Peyer's patch (tissue), 4 donors: ENCODE measurements at places on chromosomes 5 and 9.
A peak's percentile ranks its signal among the peaks of the same experiment; 100 is the strongest.

DNA sequence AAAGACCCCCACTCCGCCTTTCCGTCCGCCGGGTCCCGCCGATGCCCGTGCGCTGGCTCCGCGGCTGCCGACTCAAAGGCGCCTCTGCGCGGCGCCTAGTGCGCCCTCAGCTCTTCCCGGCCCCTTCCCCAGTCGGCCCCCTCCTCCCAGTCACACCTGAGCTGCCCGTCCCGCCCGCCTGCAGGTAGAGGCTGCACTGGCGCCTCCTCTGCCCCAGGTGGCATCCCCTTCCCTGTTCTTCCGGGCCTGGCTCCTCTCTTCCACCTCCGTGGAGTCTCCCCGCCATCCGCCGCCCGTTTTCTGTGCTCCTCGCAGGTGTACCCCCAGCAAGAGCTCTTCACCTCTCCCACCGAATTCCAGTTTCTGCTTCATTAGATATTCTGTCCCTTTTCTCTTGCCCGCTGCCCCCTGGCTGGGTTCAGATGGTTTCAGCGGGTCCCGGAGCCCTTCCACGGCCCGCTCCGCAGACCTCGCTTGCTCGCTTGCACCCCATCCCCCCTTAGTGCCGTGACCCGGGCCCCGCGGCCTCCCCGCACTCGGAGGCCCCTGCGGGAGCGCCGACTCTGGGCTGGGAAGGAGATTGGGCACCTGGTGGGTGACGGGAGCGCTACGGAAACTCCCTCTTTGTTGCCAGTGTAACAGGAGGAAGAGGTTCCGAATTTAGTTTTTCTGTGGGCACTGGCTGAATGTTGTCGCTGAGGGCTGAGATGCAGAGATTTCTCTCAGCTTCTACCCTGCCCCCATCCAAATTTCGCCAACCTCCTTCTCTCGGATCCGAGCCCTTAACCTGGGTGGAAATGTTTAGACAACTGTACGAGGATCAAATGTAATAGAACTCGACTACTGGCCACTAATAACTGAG is 809 bp downstream of the SLC44A1 start:
- peak; percentile 87 for DNase-seq
- H3K36me3 ChIP-seq = no peaks in the 10 kb centered on the region
- peaks cover 21% of the 10 kb centered on the region for H3K4me1 ChIP-seq
- peak overlapping the region; percentile 92 for H3K27ac ChIP-seq
- H3K27me3 ChIP-seq = no peaks in the 10 kb centered on the region

DNA sequence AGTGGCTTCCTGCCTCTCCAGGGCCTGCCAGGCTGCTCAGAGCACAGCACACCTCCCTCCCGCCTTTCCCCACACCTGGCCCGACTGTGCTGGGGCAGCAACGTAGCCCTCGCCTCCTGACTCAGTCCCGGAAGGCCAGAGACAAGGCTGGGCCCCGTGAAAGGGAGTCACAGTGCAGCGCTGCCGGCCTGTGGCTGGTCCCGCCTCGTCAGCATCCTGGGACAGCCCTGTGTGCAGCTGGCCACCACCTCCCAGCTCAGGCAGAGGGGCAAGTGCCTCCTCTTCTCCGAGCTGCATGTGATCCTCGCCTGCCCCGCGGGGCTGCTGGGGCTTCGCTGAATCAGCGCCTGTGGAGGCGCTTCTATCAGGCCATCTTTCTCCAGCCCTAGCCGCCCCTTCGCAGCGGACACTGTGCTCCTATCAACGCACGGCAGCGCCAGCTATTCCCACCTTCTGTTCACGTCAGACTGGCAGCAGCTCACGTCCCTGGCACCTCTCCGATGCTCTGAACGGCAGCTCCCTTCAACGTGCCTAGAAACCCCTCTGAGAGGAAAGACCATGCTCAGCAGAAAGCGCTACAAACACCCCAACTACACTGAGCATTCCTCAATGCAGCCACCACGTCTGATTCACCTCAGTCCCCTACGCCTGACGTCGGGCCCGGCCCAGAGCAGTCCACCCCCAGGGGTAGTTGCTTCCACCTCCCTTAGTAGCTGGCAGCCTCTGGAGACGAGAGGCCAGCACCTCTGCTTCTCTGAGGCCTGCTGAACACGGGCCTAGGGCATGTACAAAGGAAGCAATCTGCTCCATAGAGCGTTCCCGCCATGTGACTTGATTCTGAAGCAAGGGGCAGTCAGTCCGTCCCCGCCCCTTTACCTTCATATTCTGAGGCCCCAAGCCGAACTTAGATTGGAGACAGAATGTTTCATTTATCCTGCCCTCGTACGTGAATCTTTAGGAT is 78.8 kb downstream of the GPR21 start:
- no peak overlapping the region for H3K27ac ChIP-seq
- no peaks in the 10 kb centered on the region for H3K27me3 ChIP-seq
- no peak overlapping the region for H3K4me3 ChIP-seq
- no peak for DNase-seq
- H3K4me1 ChIP-seq = no peaks in the 10 kb centered on the region

DNA sequence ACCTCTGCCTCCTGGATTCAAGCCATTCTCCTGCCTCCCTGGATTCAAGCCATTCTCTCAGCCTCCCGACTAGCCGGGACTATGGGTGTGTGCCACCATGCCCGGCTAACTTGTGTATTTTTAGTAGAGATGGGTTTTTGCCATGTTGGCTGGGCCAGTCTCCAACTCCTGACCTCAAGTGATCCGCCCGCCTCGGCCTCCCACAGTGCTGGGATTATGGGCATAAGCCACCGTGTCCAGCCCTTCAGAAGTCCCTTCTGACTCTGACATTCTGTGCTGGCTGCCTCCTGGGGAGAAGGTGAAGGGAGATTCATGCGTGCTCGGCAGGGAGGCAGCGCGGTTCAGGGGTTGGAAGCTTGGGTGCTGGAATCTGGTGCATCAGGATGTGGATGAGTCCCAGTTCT is 28.8 kb downstream of the PRRX2 start:
- no peak overlapping the region for H3K27ac ChIP-seq
- H3K27me3 ChIP-seq = no peaks in the 10 kb centered on the region
- no peaks in the 10 kb centered on the region for H3K36me3 ChIP-seq
- DNase-seq = no peak
- H3K4me3 ChIP-seq = no peak overlapping the region
- no peaks in the 10 kb centered on the region for H3K4me1 ChIP-seq

GRCh38 chr9:970151-970996 is 6.1 kb upstream of the DMRT3 start:
- peaks cover 77% of the 10 kb centered on the region for H3K27me3 ChIP-seq
- no peak overlapping the region for H3K4me3 ChIP-seq
- H3K27ac ChIP-seq = no peak overlapping the region

DNA sequence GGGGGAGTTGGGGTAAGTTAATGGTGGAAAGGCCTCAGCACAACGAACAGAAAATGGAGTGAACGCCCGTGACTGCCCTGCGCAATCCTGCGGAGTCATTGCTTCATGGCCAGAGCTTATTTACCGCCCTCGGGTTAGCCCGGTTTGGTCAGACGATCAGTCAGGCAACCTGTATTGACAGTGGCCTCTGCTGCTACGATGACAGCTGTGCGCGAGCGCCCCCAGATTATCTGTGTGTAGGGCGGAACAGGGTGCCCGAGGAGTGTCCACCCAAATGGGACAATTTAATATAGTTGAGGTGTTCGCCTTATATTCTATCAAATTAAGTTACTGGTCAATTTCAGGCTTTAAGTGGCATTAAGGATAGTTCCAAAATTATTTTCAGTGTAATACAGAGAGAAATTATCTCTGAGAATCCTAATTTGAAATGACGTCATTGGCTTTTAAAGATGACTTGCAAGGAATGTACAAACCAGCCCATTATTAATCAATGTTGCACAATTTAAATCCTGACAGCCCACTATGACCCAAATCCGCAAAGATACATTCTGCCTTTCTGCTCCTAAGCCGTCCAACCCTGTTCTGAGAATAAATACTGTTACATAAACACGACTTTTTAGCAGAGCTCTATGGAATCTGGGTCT is 879 bp upstream of the UBQLN1 start:
- peaks cover 4% of the 10 kb centered on the region for H3K4me1 ChIP-seq
- DNase-seq = peak; percentile 94
- peak overlapping the region; percentile 93 for H3K27ac ChIP-seq

DNA sequence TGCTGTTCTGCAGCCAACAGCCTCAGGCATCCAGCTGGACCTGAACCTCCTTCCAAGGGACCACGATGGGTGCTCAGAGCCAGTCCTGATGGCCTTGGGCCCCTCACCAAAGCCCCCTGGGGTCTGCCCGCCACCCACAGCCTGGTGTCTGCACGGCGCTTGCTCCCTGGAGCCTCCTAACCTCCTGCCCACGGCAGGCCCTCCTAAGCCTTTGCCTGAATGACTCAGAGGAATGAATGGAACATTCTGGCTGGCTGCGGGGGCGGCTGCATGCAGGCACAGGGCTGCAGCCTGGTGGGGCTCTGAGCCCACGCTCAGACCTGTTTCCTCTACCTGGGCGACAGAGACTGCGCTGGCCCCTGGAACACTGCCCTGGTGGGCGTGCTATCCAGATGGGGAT is 6.9 kb downstream of the SOHLH1 start:
- H3K36me3 ChIP-seq = no peaks in the 10 kb centered on the region
- no peaks in the 10 kb centered on the region for H3K27me3 ChIP-seq
- H3K4me1 ChIP-seq = no peaks in the 10 kb centered on the region

DNA sequence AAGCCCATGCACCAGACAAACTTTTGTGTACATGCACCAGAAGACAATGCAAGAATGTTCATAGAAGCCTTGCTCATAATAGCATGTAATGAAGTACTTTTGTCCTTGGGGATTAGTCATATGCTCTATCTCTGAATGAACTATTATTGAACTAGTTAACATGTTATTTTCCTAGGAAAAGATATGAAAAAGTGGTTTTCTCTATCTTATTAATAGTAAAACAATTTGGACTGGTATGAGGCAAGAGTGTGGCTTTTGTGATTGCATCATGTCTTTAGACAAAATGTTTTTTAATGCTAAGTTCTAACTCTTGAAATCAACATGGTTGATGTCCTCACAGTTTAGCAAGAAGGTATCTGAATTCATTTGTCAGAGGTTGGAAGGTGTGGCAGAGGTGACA is 55.7 kb upstream of the SPDL1 start:
- DNase-seq = no peak
- no peaks in the 10 kb centered on the region for H3K36me3 ChIP-seq
- no peaks in the 10 kb centered on the region for H3K27me3 ChIP-seq
- H3K4me1 ChIP-seq = no peaks in the 10 kb centered on the region
- no peak overlapping the region for H3K4me3 ChIP-seq

GRCh38 chr9:114371973-114372917 is 15.5 kb downstream of the AKNA start:
- H3K27ac ChIP-seq = peak overlapping the region; percentile 94
- H3K4me3 ChIP-seq = peak overlapping the region; percentile 1
- DNase-seq = peak; percentile 86
- H3K4me1 ChIP-seq = no peaks in the 10 kb centered on the region

GRCh38 chr5:111214052-111214742 is 10.0 kb upstream of the CAMK4 start:
- no peak overlapping the region for H3K4me3 ChIP-seq
- H3K27ac ChIP-seq = no peak overlapping the region
- no peaks in the 10 kb centered on the region for H3K27me3 ChIP-seq
- no peak for DNase-seq
- H3K36me3 ChIP-seq = no peaks in the 10 kb centered on the region

DNA sequence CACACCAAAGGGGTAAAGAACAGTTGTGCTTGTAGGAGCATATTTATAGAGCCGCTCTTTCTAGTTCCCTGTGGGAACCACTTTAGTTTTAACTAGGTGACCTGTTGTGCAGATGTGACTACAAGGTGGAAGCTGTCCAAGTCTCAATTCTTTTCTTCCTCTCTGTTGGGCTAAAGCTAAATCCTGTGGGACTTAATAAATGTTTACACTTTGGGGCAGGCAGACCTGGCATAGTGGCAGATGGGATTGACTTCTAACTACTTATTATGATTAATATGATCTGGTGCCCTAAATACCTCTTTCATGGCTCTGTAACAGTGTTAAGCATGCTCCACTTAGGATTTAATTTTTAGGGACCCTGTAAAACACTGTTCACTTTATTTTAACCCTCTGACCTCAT is 265.3 kb downstream of the KCTD16 start:
- H3K4me1 ChIP-seq = no peaks in the 10 kb centered on the region
- no peak overlapping the region for H3K27ac ChIP-seq
- no peaks in the 10 kb centered on the region for H3K27me3 ChIP-seq
- no peaks in the 10 kb centered on the region for H3K36me3 ChIP-seq
- no peak overlapping the region for H3K4me3 ChIP-seq
- no peak for DNase-seq

- no peaks in the 10 kb centered on the region for H3K27me3 ChIP-seq
- H3K4me3 ChIP-seq = no peak overlapping the region
- no peak overlapping the region for H3K27ac ChIP-seq
- no peak for DNase-seq
Observed at GRCh38 chr9:75687359-75687953, 203.0 kb upstream of the PCSK5 start.

- H3K27me3 ChIP-seq = no peaks in the 10 kb centered on the region
- H3K4me1 ChIP-seq = no peaks in the 10 kb centered on the region
- no peak for DNase-seq
- H3K36me3 ChIP-seq = peaks cover 4% of the 10 kb centered on the region
Observed at GRCh38 chr9:120396418-120396817, 183.5 kb downstream of the CDK5RAP2 start.

DNA sequence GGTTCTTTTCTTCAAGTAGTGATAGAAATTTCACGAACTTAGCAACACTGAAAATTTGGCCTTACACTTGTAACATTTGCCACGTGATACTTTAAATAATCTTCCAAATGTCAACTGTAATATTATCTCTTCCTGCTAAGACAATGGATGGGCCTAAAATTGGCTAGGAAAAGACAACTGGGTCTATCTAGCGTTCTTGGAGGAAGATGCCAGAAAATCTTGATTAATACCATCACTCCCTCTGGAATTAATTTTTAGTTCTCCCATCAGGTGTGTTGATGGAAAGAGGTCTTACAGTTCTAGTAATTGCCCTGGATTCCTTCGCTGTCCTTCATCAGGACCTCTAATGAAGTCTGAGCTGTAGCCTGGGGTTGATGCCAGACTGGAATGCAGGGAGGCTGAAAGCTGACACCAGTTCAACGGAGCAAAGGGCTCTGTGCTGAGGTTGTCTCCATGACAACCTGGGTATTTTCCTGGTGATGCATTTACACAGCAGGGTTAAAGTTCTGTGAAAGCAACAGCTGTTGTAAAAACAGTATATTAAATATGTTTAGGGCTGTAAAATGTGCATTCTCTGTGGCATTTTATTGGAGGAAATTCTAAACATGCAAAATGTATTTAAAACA is 92.3 kb downstream of the GAS1 start:
- no peak overlapping the region for H3K4me3 ChIP-seq
- H3K27me3 ChIP-seq = no peaks in the 10 kb centered on the region
- H3K4me1 ChIP-seq = no peaks in the 10 kb centered on the region

DNA sequence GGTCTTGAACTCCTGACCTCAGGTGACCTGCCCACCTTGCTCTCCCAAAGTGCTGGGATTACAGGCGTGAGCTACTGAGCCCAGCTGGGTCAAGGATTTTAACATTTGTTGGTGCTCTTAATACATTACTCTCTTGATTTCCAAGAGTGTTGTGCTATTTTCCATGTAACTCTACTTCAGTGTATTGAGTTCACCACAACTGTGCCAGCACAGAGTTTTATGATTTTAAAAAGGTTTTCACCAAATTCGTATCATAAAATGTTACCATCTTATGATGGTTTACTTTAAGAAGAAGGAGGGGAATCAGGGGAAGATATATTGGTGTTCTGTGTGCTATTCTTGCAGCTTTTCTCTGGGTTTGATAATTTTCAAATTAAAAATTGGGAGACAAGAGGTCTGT is 6.6 kb upstream of the ADGRD2 start:
- DNase-seq = no peak
- no peak overlapping the region for H3K4me3 ChIP-seq
- H3K4me1 ChIP-seq = no peaks in the 10 kb centered on the region
- no peaks in the 10 kb centered on the region for H3K36me3 ChIP-seq
- no peaks in the 10 kb centered on the region for H3K27me3 ChIP-seq
